ENCODE measurements at places on chromosomes 7 and 10.

DNA sequence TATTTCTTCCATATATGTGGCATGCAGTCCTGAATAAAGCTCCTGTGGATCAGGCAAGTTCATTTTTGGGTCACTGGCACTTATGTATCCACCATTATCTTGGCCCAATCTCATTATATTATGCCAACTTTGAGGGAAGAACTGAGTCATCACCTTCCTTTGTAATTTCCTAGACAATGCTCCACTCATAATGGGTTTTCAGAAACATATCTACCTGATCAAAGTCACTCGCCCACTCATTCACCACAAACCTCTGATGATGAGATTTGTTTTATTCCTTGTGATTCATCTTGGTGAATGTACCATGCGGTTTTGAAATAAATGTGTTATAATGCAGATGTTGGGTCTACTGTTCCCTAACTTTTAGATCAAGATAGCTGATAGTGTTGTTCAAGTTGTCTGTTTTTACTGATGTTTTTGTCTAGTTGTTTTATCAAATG lies 525.8 kb downstream of the KIF20B start:
- DNase-seq = no peak

GRCh38 chr7:112889268-112889667 lies 99.1 kb upstream of the TMEM168 start:
- no peak for DNase-seq

DNA sequence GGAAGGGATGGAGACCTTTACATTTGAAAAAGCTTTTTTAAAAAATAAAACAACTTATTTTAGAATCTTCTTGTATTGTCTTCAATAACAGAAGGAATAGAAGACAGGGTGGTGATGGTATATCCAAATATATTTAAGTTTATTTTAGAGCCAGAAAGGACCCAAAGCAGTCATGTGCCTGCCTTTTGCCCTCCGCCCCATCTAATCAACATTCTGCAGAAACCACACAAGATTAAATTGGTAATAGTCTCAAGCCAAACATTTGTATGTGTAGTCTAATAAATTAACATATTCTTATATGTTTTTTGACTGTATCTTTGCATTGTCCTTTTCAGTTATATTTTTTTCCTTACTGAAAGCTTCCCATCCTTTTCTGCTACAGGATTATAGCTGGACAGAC lies 16.5 kb upstream of the NUP42 start:
- DNase-seq = no peak

DNA sequence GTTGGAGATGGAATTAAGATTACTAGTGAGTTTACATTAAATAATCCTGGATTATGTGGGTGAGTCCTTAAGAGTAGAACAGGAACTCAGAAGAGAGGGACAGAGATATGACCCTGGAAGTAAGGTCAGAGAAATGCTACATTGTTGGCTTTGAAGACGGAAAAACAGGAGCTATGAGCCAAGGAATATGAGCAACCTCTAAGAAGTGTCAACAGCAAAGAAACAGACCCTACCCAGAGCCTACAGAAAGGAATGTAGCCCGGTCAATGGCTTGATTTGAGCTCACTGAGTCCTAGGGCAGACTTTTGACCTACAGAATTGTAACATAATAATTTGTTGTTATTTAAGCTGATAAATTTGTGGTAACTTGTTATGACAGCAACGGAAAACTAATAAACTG lies 304.9 kb downstream of the IPMK start:
- no peak for DNase-seq

DNA sequence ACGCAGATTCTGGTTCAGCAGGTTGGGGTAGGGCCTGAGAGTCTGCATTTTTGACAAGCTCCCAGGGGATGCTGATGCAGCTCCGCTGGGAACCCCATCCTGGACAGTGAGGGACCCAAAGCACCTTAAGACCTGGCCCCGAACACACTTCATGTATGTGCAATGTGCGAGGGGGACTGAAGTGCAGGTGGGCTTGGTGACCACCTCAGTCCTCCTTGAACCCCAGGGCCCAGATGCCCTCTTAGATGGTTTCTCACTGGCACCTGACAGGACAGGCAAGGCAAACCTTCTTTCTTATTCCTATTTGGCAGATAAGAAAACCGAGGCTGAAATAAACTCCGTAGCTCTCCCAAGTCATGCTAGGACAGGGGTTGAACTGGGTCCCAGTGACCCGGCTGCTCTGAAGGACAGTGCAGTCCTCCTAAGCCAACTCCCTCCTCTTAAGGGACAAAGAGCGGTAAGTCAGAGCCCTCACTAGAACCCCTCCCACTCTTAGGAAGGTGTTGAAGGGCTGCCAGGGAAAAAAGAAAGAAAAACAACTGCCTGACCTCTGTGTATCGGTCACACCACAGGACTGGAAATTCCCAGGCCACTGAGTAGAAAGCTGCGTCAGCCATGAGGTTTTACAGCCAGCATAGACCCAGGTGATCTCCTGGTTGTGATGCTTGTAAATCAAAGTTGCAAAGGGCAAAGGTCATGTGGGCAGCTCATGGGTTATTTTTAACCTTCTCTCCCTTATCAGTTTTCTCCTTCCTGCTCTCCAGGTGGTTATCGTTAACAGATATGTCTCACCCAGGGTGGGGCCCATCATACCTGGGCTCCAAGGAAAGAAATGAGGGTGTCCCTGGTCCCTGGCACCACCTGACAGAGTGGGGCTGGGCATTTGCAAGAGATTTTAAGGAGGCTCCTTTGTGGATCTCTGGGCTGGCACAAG lies 90.9 kb upstream of the SMNDC1 start:
- DNase-seq = no peak

- DNase-seq = no peak
Measured at GRCh38 chr10:78805176-78805575, 263.6 kb upstream of the ZMIZ1 start.

DNA sequence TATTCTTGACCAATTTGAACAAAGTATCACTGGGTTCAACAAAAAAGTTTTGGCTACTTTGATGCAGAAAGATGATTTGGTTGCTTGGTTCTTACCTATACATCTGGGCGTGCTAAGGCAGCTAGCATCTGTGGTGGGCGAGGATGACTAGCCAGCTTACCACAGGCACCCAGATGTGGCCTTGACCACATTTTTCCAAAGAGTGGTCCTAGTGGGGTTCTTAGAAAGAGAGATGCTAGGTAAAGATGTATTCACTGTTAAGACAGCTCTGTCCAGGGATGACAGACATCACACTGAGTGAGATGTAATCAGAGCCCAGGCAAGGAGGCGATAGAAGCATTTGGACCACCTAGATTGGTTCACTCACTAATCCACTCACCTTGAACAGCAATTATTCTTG lies 785 bp downstream of the DNTT start:
- no peak for DNase-seq

- DNase-seq = no peak
Measured at GRCh38 chr10:90222372-90222771, 521.0 kb downstream of the KIF20B start.

- DNase-seq = no peak
Measured at GRCh38 chr10:49381111-49381900, 14.6 kb downstream of the DRGX start.

DNA sequence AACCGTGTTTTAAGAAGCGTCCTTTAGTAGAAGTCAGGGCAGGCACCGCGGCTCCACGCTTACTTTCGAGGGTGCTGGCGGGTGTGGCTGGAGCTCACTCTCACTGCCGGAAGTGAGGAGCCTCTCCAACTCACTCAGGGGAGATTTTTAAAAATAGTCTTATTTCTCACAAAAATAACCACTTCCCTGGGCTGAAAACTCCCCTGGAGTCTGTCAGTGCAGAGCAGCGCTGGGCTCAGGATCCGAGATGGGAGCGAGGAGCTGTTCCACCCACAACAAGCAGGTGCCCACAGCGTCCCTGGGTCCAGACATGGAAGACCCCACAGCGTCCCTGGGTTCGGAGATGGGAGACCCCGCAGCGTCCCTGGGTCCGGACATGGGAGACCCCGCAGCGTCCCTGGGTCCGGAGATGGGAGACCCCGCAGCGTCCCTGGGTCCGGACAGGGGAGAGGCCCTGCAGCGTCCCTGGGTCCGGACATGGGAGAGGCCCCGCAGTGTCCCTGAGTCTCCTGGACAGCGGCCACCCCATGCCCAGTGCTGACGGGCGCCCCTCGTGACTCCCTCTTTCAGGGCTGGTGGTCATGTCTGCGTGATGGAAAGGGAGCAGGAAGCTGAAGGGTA lies 51.2 kb downstream of the VIPR2 start:
- no peak for DNase-seq

DNA sequence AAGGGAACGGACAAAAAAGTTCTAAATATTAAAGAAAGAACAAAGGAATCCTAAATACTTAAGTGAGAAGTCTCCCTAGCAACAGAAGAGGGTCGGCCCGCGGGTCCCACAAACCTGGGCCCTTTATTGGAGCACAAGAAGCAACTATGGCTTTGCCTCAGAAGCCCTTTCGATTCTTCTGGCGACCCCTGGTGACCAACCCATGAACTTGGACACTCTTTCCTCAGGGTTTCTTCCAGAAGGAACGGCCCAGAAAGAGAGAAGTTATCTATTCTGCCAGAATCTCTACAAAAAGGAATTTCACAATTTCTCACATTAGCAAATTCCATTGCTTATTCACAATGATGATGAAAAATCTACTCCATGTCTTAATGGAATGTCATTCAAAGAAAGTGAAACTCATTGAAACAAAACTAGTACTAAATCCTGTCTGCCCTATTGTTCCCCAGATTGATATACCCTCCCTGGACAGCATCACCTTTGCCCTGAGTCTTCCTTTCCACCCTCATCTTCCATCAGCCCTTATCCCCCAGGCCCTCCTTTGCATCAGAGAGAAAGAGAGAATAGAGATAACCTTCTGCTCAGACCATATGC lies 43.7 kb downstream of the CPVL start:
- peak; percentile 52 for DNase-seq

DNA sequence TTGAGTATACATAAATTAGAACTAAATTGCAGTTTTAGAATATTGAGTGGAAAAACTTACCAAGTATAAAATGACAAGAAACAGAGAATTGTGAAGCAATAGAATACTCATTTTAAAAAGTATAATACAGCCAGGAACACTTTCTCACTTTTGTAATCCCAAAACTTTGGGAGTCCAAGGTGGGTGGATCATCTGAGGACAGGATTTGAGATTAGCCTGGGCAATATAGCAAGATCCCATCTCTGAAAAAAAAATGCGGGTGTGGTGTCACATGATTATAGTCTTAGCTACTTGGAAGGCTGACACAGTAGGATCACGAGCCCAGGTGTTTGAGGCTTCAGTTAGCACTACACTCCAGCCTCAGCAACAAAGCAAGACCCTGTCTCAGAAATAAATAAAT lies 440.9 kb upstream of the POT1 start:
- no peak for DNase-seq

DNA sequence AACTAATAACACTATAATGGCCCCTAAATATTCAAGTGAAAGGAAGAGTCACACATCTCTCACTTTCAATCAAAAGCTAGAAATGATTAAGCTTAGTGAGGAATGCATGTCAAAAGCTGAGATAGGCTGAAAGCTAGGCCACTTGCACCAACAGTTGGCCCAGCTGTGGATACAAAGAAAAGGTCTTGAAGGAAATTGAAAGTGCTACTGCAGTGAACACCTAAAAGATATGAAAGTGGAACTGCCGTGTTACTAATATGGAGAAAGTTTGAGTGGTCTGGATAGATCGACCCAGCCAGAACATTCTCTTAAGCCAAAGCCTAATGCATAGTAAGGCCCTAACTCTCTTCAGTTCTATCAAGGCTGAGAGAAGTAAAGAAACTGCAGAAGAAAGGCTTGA lies 12.1 kb upstream of the SNX13 start:
- no peak for DNase-seq

DNA sequence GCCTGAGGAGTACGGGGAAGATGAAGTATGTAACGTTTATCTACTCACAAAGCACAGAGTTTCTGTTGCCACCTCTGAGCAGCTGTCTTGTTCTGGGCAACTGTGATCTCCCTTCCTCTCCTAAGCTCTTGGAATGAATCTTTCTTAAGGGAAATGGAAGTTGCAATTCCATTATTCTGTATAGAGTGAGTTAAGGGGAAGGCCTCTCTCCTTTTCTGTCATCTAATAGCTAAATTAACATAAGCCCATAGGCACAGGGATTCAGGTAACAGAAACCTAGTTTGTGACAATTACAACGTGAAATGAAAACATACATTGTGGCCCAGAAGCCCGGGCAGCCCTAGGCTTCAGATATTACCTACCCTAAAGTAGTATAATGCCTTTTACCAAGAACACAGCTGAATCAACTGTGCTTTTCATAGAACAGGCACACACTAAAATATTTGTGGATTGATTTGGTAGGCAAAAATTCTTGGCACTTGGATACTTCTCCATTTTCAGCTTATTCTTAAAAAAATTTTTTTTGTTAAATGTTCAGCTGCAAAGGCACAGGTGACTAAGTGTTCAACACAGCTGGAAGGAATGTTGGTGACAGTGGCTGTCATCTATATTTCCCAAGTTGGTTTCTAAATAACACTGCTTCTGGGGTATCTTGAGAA lies 3.8 kb upstream of the PDCD4 start:
- DNase-seq = no peak

DNA sequence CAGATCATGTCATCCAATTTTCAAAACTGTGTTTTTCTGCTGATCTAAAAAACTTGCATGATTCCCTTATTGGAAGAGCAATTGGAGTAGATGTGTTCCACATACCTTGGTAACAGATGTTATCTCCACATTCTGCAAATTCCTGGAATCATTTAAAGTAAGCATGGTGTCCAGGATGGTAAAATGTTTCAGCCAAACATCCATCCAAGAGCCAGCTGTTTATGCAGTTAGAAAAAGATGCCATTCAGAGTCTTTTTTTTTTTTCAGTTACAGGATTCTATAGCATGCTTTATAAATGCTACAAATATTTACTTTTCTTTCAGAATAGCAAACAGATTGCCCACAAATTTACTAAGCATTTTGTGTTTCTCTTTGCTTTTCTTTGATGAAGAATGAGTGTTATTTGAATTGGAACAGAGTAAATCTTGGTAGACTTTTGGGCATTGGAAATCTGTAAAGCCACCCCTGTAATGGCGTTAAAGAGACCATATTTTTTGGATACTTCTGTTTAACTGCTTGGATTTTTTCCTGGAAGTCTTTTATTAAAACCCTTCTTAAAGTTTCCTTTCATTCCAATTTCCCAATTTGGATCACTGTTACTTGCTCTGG lies 149.8 kb downstream of the GNAT3 start:
- no peak for DNase-seq
